Esophagus mucosa (tissue), 1 donor: ENCODE measurements at places on chromosomes 2 and 18. TPM values are rescaled to one million over a fixed set of nuclear protein-coding genes. Genes with fewer than 3 reads are reported as not detected.

SCG2 gene
- 0.12 TPM for total RNA-seq

ASPRV1 gene
- total RNA-seq: 0.16 TPM

RAB17 gene
- 7.8 TPM for total RNA-seq

CCBE1 gene
- 0.40 TPM for total RNA-seq

LHCGR gene
- not detected for total RNA-seq

SLC4A1AP gene
- 13.3 TPM for total RNA-seq

TMEM127 gene
- 34.3 TPM for total RNA-seq

NMUR1 gene
- 0.08 TPM for total RNA-seq

CFC1 gene
- not detected for total RNA-seq

GAL3ST2 gene
- total RNA-seq: not detected

CRYGC gene
- not detected for total RNA-seq

PLEK gene
- total RNA-seq: 1.00 TPM

LIMS3 gene
- total RNA-seq: not detected

SATB2 gene
- 1.1 TPM for total RNA-seq

STAT4 gene
- 0.88 TPM for total RNA-seq

WDFY1 gene
- total RNA-seq: 24.9 TPM

ANO7 gene
- total RNA-seq: 0.12 TPM

KLF11 gene
- 6.1 TPM for total RNA-seq

LOXHD1 gene
- total RNA-seq: 0.12 TPM

SKOR2 gene
- not detected for total RNA-seq

FIGN gene
- 1.0 TPM for total RNA-seq

NEUROD1 gene
- total RNA-seq: not detected

EVX2 gene
- not detected for total RNA-seq

DRC1 gene
- not detected for total RNA-seq

LYG1 gene
- total RNA-seq: 0.20 TPM

FZD7 gene
- total RNA-seq: 3.0 TPM

ALK gene
- total RNA-seq: 0.04 TPM

TRAF3IP1 gene
- total RNA-seq: 10.8 TPM

FAM228A gene
- total RNA-seq: not detected

TEKT4 gene
- not detected for total RNA-seq

SAG gene
- not detected for total RNA-seq

RGPD3 gene
- 0.04 TPM for total RNA-seq

ABHD1 gene
- total RNA-seq: not detected

SLC25A12 gene
- total RNA-seq: 12.2 TPM

UGT1A10 gene
- 6.9 TPM for total RNA-seq

GBX2 gene
- total RNA-seq: not detected

PCARE gene
- 0.08 TPM for total RNA-seq

APOB gene
- total RNA-seq: 0.20 TPM

KCNE4 gene
- 0.12 TPM for total RNA-seq

HOXD4 gene
- 0.36 TPM for total RNA-seq

ITGB6 gene
- 24.2 TPM for total RNA-seq

SLC9A2 gene
- total RNA-seq: 0.20 TPM

CAPN14 gene
- total RNA-seq: 191 TPM

SLC5A7 gene
- not detected for total RNA-seq

UCN gene
- total RNA-seq: 0.56 TPM

KATNAL2 gene
- 1.1 TPM for total RNA-seq

ADAM23 gene
- total RNA-seq: 16.3 TPM

ADCYAP1 gene
- 0.12 TPM for total RNA-seq

EPG5 gene
- total RNA-seq: 12.2 TPM

EPB41L3 gene
- total RNA-seq: 16.3 TPM

LINC00305 gene
- total RNA-seq: not detected

KLHL41 gene
- total RNA-seq: 0.40 TPM

LRP2 gene
- not detected for total RNA-seq

PRKRA gene
- total RNA-seq: 25.3 TPM

PPP1R1C gene
- 1.8 TPM for total RNA-seq

LIMS4 gene
- total RNA-seq: 0.20 TPM

REEP1 gene
- 1.6 TPM for total RNA-seq

ABCG5 gene
- not detected for total RNA-seq

LYG2 gene
- total RNA-seq: not detected
